Foreskin fibroblast (primary cell): ENCODE measurements at places on chromosomes 3 and 15.

GRCh38 chr15:85692873-85693272 lies 101.9 kb downstream of the KLHL25 start:
- DNase-seq: no peak

DNA sequence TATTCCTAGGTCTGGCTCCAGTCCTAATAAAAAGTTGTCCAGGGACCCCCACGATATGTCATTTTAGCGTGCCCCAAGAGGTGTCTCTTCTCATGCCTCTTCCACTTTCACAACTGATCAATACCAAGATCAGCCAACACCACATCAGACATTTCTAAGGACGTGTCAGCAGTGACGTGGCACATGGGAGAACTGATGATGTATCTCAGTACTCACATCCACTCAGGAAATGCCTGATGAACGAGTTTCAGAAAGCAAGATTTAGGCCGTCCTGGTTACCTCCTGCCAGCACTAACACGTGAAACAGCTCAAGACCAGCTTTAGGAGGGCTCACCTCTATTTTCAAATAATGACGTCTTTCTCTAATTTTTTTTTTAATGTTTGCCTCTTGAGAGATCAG lies 19.6 kb downstream of the VGLL4 start:
- no peak for DNase-seq

GRCh38 chr15:32796856-32797255 lies 79.1 kb downstream of the GREM1 start:
- no peak for DNase-seq

- DNase-seq: no peak
Measured at GRCh38 chr3:38313263-38313662, 31.2 kb downstream of the SLC22A14 start.

DNA sequence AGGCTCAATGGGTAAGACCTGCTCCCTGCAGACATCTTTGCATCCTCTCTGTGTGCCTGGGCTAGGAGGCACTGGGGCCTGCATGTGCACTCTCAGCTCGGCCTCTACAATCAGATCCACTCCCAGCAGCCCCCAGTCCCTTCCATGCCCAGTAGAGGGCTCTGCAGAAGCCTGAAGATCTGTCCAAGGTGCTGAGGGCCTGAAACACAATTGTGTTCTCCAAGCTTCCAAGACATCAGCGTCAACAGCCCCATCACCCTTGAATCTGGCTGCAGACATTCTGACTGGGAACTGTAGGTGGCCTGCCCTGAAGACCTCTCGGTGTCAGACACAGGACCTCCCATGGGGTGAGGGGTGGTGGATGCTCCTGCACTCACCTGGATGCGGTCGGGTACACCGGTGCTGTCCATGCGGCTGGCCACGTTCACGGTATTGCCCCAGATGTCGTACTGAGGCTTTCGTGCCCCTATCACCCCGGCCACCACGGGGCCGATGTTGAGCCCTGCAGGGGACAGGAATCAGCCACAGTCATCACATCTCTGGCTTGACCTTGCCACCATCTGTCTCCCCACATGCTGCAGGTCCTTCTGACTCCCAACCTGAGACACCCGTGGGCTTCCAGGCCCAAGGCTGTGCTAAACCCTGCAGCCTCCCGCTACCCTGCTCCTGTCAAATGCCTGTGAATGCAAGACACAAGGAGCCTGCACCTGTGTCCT lies 84.7 kb downstream of the SEC22A start:
- DNase-seq: peak; percentile 80
